Left kidney (tissue), 8 donors: ENCODE measurements at places on chromosomes 2 and 18. TPM values are rescaled to one million over a fixed set of nuclear protein-coding genes. Genes with fewer than 3 reads are reported as not detected.

GRCh38 chr2:28610583-28611201 is 114.8 kb downstream of the PLB1 start:
- no peak for DNase-seq

GRCh38 chr2:194486326-194486725 is 1170.7 kb upstream of the SLC39A10 start:
- no peak for DNase-seq

DNA sequence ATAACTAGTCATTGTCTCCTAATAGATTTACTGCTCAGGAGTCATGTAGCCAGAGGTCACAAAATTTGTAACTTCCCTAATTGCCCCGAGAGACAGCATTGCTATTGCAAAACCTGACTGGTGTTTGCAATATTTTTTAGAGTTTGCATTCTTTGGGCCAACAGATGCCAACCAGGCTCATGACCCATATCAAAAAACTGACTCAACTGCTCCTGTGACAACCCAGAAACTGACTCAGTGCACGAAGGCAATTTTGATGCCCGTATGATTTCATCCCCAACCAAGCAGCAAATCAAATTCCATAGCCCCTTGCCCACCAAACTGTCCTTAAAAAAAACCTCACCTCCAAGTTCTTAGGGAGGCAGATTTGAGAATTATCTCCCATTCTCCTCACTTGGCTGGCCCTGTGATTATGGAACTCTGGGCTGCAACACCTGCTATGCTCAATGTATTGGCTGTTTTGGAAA is 951.3 kb downstream of the TSN start:
- no peak for DNase-seq

GRCh38 chr2:211113334-211114175 is 557.2 kb downstream of the CPS1 start:
- DNase-seq = no peak

The MOGAT1 gene
- 0.27 TPM for polyA plus RNA-seq

DNA sequence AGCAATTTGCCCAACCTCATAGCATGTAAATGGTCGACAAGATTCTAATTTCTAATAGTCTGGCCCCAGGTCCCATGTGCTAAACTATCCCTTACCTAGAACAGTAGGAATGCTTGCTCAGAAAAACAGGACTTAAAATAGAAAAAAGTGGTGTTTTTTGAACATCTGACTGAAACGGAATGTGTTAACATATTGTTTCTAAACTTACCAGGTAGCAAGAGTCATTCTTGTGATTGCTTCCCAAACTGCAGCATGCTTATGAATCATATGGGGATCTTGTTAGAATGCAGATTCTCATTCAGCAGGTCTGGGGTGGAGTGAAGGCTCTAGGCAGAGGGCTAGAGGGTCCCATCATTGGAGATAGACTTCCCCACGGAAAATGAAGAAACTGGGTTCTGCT is 5.8 kb upstream of the SLC20A1 start:
- DNase-seq = no peak

DNA sequence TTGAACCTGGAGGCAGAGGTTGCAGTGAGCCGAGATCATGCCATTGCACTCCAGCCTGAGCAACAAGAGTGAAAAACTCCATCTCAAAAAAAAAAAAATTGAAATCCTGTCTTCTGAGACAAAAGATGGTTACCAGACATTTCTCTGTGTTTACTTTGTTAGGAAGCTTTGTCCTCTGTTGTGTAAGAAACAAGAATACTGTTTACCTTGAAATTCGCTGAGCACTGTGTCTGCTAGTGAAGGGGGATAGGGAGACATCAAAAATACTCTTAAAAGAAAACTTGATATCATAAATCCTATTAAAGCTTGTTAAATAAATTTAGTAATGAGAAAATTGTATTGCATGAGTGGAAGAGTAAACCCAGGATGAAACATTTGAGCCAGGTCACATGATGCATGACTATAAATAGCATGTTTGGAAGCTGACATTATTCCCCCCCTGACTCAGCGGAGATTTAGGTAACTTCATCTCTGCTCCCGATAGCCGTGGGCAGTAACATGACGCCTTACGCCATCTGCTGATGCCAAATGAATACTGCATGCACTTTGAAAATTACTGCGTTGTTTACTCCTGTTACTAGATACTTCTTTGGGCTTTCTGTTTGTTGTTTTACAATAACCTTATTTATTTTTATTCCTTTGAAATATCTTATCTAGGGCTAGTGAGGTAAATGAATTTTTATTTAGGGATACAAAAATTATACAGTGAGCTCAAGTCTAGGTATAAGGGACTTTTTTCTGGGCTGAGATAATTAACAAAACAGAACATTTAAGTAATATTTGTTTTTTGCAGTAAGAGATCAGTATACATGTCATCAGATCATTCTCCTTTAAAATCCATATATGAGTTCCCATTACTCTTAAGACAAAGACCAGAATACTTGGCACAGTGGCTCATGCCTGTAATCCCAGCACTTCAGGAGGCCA is 134.9 kb downstream of the MAP3K20 start:
- DNase-seq = peak; percentile 77

GRCh38 chr2:215863687-215864086 is 149.7 kb downstream of the MREG start:
- DNase-seq = no peak

- DNase-seq = no peak
These were observed 29.4 kb downstream of the ITM2C start for GRCh38 chr2:230893841-230894781.

GRCh38 chr2:12877761-12878160 is 161.0 kb downstream of the TRIB2 start:
- no peak for DNase-seq

- no peak for DNase-seq
These were observed 349.2 kb upstream of the ID2 start for GRCh38 chr2:8332646-8333045.

The CNDP1 gene
- polyA plus RNA-seq = 1.6 TPM

The EGR4 gene
- polyA plus RNA-seq = not detected

DNA sequence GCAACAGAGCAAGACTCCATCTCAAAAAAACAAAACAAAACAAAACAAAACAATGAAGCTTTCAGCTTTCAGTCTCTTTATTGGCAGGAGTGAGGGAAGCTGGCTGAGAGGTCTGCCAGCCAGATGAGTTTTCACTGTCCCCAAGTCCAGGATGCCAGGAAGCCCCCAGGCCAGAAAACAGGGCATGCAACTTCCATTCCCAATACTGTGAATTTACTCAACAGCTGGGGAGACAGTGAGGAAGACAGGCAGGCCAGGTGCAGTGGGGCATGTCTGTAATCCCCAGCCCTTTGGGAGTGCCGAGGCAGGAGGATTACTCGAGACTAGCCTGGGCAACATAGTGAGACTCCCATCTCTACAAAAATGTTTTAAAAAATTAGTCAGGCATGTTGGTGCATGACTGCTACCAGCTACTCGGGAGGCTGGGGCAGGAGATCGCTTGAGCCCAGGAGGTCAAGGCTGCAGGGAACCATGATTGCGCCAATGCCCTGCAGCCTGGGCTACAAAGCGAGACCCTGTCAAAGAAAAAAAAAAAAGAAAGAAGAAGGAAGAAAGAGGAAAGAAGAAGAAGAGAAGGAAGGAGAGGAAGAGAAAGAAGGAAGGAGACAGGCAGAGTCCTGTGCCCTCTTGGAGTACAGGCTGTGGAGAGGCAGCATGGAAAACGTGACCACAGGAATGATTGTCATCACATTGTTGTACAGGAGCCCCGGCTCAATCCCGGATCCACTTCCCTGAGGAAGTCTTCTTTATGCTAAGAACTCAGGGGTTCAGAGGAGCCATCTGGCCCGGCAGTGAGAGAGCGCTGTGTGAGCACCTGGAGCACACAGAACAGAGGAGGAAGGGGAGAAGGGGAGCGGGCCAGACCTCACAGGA is 29.2 kb upstream of the POMC start:
- DNase-seq = no peak

The FAM237A gene
- not detected for polyA plus RNA-seq

The IKZF2 gene
- polyA plus RNA-seq = 9.4 TPM

DNA sequence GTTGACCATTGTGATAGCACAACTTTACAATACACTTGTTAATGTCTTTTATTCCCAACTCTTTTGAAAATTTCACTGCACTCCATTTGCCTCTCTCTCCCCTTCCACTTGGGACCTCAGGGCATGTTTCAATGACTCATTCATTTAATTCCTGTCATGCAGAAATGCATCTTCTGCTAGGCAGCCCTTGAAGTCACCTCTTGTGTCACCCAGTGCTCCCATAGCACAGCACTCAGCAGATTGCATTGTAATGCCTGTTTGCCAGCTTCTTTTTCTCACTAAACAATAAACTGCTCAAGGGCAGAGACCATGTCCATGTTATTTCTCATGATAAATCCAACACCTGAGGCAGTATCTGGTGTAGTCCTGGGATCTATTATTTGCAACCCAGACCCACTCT is 85.9 kb upstream of the ACSL3 start:
- DNase-seq = no peak

The SNORC gene
- polyA plus RNA-seq = 1.6 TPM

- DNase-seq = no peak
These were observed 259.7 kb downstream of the LPIN1 start for GRCh38 chr2:12005886-12006681.

The SPDYA gene
- polyA plus RNA-seq = 3.9 TPM

- DNase-seq = no peak
These were observed 362.9 kb downstream of the ZEB2 start for GRCh38 chr2:144156736-144157640.

The GALNT3 gene
- 20.2 TPM for polyA plus RNA-seq

GRCh38 chr18:46226461-46226860 is 122.3 kb downstream of the HAUS1 start:
- DNase-seq = no peak

The DNAH7 gene
- 8.8 TPM for polyA plus RNA-seq

- no peak for DNase-seq
These were observed 102.7 kb downstream of the CPO start for GRCh38 chr2:207041786-207042554.

The PKP4 gene
- 200 TPM for polyA plus RNA-seq

- no peak for DNase-seq
These were observed 24.4 kb downstream of the ZNF521 start for GRCh38 chr18:25327584-25327983.

DNA sequence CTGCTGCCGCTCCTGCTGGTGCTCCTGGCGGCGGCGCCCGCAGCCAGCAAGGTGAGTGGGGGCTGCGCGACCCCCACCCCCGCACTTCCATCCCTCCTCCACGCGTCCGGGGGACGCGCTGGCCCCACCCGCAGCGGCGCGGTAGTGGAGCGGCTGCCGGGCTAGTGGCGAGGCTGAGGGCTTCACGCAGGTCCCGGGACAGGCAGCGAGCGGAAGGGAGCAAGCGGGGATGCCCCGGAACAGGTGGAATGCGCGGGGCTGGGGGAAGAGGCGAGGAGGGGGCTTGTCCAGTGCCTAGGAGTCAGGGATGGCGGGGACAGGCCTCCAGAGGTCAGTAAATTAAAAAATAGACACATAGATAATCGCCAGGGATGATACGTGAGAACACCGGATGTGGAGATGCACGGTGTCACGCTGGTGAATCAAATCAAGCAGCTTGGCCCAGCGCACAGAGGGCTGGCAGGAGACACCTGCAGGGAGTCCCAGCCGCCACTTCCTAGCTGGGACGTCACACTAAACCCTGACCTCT is 403 bp downstream of the COL4A3 start:
- DNase-seq = no peak

DNA sequence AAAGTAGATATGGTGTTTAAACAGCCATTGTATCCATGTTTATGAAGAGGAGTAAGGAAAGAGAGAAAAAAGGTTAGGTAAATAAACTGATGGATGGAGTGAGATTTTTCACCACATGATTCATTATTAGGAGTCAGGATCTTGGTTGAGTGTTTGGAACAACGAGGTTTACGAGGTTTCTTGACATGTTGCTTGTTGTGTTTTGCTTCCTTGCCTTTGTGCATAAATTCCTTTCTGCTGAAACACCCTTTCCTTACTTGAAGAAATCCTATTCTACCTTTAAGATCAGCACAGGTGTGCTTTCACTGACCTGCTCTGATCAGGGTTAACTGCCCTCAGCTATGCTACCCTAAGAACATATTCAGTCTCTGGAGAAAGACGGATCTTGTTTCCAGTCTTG is 66.6 kb downstream of the EFEMP1 start:
- no peak for DNase-seq

DNA sequence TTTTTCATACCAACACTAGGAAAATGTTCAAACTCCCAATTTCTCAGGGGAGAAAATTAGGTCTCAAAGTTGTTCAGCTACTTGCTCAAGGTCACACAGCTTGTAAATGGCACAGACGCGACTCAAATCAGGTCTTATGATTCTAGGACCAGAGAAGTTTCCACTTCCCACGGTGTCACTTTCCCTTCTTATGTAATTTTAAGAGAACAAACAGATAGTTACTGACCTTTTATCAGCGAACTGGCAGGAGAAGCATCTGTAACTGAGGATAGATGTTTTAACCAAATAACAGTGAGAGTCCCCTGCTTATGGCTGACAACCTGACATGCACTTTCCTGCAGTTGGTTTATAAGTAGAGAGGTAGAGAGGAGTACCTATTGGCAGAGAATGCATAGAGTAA is 2.1 kb upstream of the KCNJ3 start:
- DNase-seq = no peak

DNA sequence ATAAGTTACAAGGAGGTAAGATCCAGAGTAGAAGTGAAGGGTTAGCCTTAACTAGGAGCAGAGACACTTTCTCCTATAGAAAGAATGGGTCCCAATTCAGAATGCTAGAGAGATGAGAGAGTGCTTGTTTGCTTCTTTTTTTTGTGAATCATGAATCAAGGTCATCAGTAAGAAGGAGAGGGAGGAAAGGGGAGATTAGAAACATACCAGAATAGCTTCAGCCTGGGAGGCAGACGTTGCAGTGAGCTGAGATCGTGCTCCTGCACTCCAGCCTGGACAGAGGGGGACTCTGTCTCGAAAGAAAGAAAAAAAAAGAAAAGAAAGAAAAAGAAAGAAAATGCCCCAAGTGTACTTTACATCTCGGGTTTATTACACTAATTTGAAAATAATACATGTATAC is 55.8 kb upstream of the SLC35F5 start:
- no peak for DNase-seq

The ASAP2 gene
- polyA plus RNA-seq = 66.1 TPM

The LRRTM4 gene
- polyA plus RNA-seq = 1.4 TPM

DNA sequence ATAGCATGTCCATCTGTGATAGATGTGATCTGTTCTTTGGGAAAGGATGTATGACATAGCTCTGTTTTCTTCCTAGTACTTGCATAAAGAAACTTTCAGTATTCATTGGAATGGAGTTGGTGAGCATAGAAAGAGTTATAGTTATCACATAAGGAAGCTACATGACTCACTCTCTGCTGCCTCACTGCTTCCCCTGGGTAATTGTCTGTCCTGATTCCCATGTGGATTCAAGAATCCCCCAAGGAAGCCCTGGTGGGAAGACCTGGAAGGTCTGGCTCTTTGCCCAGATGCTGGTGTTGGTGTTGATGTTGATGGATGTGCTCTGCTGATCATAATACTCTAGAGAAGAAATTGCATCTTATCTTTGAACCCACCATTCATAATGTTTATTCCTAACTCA is 60.6 kb downstream of the PTPN4 start:
- DNase-seq = no peak

- DNase-seq = no peak
These were observed 1.0 kb upstream of the TUBB6 start for GRCh38 chr18:12306752-12307700.

- no peak for DNase-seq
These were observed 20.5 kb downstream of the ADAM17 start for GRCh38 chr2:9535177-9535576.
